ENCODE measurements at places on chromosomes 5 and 9.

- no peak for DNase-seq
Observed at GRCh38 chr9:7892975-7893374, 93.4 kb upstream of the DMAC1 start.

DNA sequence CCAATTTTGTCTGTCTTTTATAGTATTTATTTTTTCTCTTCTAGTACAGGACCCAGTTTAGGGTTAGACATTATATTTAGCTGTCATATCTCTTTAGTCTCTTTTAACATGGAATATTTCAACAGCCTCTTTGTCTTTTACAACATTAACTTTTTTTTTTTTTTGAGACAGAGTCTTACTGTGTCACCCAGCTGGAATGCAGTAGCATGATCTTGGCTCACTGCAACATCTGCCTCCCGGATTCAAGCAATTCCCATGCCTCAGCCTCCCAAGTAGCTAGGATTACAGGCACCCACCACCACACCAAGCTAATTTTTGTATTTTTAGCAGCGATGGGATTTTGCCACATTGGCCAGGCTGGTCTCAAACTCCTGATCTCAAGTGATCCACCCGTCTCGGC is 90.1 kb downstream of the ADAMTS6 start:
- no peak for DNase-seq

GRCh38 chr5:159786901-159787691 is 129.2 kb upstream of the ADRA1B start:
- no peak for DNase-seq

- no peak for DNase-seq
Observed at GRCh38 chr5:78001197-78001596, 225.1 kb upstream of the TBCA start.

DNA sequence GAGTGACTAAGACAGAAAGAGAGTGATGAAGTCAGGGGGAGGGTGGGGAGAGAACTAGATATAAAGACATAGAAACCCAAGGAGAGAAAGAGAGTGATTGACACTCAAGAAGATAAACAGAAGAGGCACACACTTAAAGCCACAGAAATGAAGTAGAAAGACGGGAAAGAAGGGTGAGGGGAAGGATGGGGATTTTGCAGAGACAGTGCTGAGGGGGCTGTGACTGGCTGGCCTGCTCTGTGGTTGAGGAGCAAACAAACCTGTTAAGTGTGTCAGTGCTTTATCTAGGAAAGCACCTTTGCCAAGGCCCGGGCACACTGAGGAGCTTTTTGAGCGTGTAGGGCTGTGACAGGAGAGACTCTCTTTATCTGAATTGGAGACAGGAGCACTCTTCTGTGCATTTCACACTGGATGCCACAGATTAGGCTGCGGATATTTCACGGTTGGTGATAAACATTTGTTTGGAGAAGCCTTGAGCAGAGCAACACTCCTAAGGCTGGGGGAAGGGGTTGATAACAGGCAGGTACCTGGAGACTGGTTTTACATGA is 109.1 kb downstream of the DOCK2 start:
- DNase-seq, result no peak

GRCh38 chr5:178382754-178383164 is 150.2 kb upstream of the PHYKPL start:
- DNase-seq, result no peak

DNA sequence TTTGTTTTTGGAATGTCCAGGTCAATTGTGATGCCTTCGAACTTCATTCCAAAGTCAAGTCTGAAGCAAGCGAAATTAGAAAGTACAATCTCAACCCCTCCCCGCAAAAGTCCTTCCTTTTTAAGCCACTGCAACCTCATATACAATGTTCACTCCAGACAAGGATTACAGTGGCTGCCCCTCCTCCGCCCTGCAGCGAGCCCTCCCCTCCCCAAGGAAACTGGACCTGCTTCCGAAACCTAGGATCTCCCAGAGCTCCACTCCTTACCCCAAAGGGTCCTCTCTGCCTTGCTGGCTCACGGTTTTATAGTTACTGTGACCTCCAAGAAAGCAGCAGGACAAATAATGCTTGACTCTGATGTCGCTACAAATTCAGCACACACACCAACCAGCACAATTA is 10.4 kb downstream of the LRRC14B start:
- no peak for DNase-seq

DNA sequence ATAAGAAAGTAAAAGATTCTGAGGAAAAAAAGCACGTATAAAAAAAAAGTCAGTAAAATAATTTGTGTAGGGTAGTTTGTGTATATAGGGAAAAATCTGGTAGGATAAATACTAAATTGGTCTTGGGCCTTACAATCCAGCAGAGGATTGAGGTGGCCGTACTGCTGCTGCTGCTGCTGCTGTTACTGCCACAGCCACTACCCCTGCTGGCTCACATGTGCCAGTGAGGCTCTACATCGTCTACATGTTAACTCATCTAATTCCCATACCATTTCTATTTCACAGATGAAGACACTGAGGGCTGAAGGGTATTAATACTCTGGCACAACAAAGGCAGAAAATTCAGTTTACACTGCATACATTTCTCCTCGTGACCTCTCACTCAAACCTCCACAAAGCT is 928.5 kb downstream of the TLE4 start:
- DNase-seq, result no peak

DNA sequence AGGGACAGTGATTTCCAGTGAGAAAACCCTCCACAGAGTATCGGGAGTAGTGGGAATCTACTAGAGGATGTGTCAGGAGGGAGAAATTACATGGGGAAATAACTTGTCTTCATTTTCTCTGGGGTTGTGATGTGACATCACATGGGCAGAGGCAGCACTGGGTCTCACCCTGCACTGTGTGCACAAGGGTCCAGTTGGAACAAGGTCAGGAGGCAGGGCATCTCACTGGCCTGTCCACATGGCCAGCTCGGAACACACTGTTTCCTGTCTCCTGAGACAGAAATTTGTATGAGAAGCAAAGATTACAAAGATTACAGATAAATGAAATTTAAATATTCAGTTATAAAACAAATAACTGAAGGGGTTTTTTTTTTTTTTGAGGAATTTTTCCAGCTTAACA is 62.6 kb upstream of the ECM2 start:
- no peak for DNase-seq

DNA sequence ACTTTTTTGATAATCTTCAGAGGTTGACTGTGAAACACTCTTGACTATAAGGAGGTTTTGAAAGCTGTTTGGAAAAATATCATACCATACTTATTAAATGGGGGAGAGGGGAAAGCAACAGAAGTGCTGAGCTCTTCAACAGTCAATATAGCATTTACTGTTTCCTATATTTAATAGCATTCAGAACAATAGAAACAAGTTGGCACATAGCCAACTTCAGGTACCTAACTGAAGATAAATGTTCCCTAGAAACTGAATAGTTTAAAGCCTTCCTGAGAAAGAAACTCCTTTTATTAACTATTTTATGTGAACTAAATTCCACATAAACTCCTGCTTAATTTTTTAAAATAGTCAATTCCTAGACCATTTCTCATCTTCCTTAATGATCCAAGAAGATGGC is 26.3 kb downstream of the SLC31A1 start:
- no peak for DNase-seq

DNA sequence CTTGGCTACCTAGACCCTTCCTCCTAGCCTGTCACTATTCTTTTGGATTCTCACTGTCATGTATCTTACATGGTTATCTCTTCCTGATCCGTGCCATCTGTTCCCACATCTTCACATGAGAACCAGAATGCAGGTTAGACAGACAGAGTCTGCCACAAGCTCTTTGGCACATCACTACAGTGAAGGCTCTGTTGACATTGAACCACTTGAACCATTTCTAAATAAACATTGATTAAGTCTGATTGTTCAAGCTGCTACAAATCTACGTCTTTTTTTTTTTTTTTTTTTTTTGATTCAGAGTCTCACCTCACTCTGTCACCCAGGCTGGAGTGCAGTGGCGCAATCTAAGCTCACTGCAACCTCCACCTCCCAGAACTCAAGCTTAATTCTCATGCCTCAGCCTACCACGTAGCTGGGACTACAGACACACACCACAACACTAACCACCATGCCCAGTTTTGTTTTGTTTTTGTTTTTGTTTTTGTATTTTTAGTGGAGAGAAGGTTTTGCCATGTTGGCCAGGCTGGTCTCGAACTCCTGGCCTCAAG is 85.1 kb upstream of the LRRTM2 start:
- DNase-seq, result no peak

GRCh38 chr5:107072440-107072839 is 598.3 kb downstream of the EFNA5 start:
- DNase-seq, result no peak

DNA sequence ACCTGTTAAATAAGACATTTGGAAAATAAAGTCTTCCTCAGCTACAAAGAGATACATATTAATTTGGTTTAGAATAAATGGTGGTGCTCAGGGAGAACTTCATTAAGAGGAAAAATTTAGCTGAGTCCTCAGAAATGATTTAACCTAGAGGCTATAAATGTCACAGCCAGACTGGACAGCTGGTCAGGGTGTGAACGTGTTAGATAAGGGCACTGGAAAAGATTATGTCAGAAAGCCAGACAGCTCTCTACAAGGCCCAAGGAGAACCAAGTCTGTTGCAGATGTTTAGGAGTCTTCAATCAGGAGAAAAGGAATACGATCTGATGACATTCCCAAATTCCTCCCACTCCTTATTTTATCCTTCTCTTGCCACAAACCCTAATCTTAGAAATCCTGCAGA is 265.2 kb downstream of the MAT2B start:
- no peak for DNase-seq

DNA sequence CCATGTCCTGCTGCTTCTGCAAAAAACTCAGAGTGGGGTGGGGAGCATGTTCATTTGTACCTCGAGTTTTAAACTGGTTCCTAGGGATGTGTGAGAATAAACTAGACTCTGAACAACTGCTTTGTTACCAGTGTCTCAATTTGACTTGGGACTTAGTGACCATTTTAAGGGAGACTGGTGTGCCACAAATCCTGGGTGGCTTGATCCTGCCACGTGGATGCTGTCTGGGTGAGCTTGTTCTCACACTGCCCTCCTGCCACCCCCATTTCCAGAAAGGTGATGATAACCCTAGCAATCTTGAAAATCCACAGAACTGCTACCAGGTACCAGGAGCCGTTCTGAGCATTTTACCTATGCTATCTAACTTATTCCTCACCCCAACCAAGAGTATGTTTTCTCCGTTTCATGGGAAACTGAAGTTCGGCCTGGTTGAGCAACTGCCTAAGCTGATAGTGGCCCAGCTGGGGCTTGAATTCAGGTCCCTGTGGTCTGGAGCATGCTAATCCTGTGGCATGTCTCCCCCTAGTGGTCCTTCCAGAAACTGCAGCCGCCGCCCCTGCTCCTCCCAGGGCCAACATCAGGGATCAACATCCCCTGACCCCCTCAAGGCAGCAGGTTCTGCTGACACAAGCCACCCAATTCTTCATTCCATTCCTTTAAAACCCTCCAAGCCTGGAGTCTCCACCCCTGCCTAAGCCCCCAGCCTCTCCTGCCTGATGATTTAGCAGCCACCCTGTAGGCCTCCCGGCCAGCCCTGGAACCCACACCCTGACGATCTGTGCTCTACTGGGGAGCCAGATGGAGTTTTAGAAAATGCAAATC is 2.8 kb downstream of the IL3 start:
- no peak for DNase-seq

DNA sequence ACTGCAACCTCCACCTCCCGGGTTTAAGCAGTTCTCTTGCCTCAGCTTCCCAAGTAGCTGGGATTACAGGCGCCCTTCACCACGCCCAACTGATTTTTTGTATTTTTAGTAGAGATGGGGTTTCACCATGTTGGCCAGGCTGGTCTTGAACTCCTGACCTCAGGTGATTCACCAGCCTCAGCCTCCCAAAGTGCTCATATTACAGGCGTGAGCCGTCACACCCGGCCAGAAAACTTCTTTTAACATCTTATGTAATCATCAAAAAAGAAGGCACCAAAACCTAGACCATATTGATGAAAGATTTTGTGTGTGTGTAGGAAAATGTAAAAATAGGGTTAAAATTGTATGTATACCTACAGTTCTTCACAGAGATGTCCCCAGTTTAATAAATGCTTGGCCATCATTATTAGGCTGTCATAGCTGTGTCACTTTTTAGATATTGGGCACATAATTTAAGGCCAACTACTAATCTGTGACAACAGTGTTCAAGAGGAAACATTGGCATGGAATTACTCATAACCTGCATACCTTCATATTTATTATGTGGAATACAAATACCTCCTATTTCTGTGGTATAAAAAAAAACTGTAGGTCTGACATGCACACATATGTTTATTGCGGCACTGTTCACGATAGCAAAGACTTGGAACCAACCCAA is 44.4 kb downstream of the RAD50 start:
- DNase-seq, result no peak

- no peak for DNase-seq
Observed at GRCh38 chr5:131242728-131243255, 21.1 kb upstream of the CDC42SE2 start.

DNA sequence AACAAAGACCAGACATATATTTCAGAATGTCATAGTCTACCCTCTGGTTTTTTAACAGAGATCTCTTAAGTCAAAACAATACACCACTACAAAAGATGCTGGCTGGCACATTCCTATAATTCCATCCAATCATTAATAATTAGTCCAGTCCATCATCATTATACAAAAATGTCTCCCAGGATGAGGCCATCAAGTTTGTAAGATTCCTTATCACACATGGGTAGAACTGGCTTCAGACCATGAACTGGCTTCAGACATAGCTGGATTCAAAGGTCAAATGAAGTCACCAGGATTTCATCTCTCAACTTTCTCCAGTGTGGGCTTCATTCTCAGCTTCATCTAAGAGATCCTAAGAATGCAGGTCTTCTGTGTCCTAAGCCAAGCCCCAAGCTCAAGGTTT is 147.1 kb downstream of the ENC1 start:
- no peak for DNase-seq

DNA sequence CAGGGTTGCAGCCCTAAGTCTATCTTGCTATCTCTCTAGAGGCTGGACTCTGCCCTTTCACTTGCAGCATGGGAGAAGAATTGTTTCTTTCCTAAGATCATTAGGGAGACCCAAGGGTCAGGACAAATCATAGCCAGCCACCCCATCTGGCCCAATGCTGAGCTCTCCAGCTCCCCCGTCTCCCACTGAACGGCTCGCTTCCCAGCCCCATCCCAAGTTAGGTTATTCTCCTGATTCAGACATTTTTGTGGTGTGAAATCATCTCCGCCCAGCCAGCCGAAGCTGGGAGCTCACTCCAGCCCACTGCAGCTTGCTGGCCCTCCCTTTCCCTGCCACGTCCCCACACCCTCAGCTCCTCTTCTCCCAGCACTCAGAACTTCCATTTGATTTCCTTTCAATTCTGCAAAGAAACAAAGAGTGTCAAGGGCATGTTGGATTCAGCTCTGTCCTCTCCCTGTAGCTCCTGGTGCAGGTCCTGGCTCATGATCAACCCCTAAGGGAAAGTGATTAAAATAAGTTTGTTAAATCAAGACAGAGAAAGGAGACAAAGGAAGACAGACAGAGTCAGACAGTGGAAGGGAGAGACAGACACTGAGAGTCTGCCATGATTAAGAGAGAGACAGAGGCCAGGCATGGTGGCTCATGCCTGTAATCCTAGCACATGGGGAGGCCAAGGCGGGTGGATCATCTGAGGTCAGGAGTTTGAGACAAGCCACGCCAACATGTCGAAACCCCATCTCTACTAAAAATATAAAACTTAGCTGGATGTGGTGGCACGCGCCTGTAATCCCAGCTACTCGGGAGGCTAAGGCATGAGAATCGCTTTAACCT is 12.6 kb upstream of the SPARC start:
- DNase-seq, result no peak

GRCh38 chr5:15526413-15526812 is 26.4 kb downstream of the FBXL7 start:
- DNase-seq, result no peak
